ENCODE measurements at places on chromosomes 12 and 14.
A peak's percentile ranks its signal among the peaks of the same experiment; 100 is the strongest.

DNA sequence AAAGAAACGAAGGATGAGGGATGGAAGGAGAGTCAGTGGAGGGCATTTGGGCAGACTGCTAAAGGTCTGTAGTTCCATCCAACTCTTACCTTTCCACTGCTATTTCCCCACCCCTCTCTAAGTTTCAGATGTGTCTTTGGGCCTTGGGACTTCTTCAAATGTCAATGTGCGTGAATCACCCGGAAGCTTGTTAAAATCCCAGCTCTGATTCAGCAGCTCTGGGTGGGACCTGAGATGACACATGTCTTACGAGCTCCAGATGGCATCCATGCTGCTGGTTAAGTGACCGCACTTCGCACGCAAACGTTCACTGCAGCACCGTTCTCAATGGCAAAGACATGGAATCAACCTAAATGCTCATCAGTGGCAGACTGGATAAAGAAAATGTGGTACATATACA is 309.9 kb downstream of the VRK1 start:
- DNase-seq = no peak

- DNase-seq = peak; percentile 39
Observed at GRCh38 chr14:58107947-58108552, 44.0 kb downstream of the ARMH4 start.

DNA sequence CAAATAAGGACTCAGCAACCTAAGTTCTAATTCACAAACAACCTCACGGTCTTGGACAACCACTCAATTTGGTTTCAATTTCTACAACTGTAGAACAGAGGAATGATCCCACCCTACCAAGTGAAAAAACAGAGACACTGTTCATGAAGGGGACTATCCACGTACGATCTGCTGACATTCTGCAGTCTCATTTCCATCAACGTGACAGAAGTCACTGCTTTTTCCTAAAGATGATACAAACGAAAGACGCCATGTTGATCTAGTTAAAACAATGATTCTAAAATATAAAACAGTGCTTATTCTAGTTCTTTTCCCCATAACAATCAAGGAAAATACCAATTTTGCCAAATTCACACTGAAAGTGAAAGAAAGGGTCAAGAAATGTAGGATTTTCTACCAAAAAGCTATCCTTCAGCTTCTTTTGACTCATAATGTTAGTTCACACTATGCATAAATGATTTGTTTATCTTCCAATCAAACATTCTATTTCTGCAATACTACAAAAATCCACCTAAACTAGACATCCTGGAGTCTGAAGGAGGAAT is 38.1 kb downstream of the CORO1C start:
- no peak for DNase-seq

- no peak for DNase-seq
Observed at GRCh38 chr14:85527445-85528035, 2.4 kb upstream of the FLRT2 start.

- DNase-seq = no peak
Observed at GRCh38 chr14:26255213-26255612, 342.6 kb downstream of the NOVA1 start.

- no peak for DNase-seq
Observed at GRCh38 chr12:13028825-13029570, 15.2 kb upstream of the FAM234B start.

- no peak for DNase-seq
Observed at GRCh38 chr12:109926016-109926415, 25.9 kb downstream of the TCHP start.

DNA sequence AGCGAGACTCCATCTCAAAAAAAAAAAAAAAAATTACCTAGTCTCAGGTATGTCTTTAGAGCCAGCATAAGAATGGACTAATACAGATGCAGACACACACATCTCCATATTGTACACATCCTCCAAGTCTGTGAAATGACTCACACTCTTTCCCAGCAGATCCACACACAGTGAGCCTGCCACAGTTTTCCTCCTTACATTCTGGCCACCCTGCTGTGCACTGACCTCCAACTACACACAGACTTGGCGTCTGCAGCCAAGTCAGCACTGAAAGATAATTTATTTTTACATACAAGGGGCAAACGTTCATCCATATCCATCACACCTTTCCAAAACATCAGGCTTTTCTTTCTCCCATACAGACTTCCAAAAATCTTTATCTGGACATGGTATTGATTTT is 115.9 kb downstream of the SLC25A21 start:
- DNase-seq = no peak

DNA sequence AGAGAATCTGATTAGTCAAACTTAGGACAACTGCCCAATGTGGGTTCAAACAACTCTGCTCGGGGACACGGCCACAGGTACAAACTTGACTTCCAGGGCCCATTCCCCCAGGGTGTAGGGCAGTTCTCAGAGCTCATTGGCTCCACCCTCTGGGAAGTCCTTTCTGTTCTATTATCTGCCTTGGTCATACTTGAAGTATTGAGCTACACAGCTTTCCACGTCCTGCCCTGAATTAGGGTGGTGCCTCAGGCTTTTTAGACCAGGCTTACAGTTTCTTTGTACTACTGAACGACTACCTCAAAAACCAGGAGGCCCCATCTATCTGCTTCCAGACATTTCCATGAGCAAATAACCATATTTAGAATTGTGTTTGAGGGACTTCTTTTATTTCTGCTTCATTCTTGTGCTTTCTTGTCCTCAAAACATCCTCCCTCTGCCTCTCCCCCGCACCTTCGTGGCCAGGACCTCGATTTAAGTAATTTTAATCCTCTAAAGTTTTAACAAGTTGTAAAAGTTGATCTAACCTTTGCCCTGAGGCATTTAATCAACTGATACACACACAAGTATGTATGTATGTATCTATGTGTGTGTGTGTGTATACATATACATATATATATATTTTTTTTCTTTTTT is 281.7 kb upstream of the AMIGO2 start:
- DNase-seq = no peak

DNA sequence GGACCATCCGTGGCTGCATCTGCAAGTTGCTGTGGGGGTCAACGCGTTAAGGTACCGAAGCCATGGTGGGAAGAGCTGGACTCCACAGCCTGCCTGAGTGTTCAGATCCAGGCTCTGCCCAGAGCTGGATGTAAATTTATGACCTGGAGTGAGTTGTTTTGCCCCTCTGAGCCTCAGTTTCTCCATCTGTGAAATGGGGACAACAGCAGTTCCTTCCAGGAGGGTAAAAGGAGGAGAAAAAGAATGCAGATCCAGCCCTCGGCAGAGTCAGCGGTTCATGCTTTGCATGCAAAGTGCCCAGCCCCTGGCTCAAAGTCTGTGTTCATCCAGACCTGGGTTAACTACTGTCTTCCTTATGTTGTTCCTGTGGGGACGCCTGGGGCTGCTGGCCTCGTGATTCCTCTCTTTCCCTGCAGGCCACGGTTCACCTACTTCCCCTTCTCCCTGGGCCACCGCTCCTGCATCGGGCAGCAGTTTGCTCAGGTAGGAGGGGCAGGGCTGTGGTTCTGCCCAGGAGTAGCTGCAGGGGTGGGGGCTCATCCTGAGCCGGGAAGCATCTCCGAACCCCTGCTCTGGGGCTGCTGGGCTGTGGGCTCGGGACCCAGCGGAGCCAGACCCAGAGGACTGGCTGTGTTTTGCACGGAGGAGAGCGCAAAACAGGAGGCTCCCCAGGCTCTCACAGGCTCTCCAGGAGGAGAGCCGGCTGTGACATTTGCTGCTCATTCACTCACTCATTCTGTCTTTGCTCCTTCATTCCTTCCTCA is 41.9 kb downstream of the CYP46A1 start:
- no peak for DNase-seq

DNA sequence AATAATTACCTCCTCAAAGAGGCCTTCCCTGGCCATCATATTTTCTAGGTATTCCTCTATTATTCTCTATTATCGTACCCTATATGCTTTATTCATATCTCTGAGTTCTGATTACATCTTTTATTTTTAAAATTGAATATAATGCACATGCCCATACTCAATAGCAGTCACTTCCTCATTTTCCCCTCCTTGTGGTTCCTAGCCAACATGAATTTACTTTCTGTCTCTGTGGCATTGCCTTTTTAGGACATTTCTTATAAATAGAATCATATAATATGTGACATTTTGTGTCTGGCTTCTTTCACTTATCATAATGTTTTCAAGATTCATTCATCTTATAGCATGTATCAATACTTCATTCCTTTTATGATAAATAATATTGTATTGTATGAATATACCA is 74.4 kb upstream of the TRHDE start:
- DNase-seq = no peak

- DNase-seq = peak; percentile 96
Observed at GRCh38 chr12:27966870-27967269, 5.7 kb downstream of the PTHLH start.

- DNase-seq = no peak
Observed at GRCh38 chr14:105767315-105767714, 240.9 kb downstream of the TMEM121 start.

DNA sequence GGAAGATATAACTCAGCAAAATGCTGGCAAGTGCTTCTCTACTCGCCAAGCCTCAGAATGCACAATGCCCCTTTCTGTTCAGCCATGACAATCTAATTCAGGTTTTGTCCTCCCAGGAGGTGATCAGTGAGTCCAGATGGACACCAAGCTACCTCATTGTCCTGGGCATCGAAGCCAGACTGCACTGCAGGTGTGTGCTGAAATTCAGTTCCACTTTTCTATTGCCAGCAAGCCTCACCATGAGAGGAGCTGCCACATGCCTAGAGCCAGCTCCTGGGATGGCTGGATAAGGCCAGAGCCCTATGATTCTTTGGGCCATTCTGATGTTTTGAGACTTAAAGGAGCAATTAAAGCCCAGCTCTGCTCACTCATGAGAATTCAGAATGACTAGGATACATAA is 186.7 kb downstream of the GRIN2B start:
- DNase-seq = no peak

- DNase-seq = peak; percentile 1
Observed at GRCh38 chr14:41925409-41925808, 318.7 kb downstream of the LRFN5 start.
